Activated T-cell treated with anti-CD3 and anti-CD28 coated beads for 4 hours (primary cell): ENCODE measurements at places on chromosomes 11 and 22.

GRCh38 chr11:99670067-99670676 is 649.4 kb downstream of the CNTN5 start:
- DNase-seq, result no peak

DNA sequence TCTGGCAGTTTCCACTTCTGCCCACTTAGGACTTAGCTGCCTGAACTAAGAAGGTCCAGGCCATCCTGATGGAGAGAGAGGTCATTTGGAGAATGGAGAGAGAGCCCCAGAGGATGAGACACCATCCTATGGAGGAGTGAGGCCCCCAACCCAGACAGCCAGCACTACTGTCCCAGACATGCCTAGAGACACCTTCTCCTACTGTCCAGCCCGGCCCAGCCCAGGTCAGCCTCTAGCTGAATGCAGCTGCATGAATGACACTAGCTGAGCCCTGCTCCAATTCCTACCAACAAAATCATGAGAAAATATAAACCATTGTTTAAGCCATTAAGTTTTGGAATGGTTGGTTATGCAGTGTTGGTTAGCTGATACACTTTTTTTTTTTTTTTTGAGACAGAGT is 47.4 kb downstream of the APOL3 start:
- DNase-seq, result no peak

- DNase-seq, result no peak
Measured at GRCh38 chr11:34603129-34604001, 17.5 kb upstream of the EHF start.

- no peak for DNase-seq
Measured at GRCh38 chr11:77665240-77665965, 27.8 kb upstream of the CLNS1A start.

- peak; percentile 23 for DNase-seq
Measured at GRCh38 chr11:74311352-74311926, at the start of gene P4HA3. Gene P4HA3, minus strand, starts transcription at chr11:74311640. Its CDS starts 29 bp downstream, at chr11:74311611.

DNA sequence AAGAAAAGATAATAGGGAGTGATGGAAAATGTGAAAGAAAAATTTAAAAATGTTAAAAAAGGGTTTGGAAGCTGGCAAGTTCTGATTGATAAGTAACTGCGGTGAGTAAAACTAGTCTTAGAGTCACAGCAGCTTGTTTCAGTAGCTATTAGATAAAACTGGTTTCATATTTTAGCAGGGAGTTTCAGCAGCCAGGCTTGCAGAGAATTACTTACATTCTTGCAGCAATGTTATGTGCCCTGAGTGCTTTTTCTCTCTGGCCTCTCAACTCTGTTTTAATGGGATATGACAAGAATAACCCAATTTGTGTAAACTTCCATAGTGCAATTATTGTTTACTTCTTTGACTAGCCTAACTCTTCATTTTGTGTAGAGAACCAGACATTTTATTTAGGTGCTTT is 33.6 kb downstream of the PPME1 start:
- DNase-seq, result no peak

- DNase-seq, result no peak
Measured at GRCh38 chr11:119752345-119752871, 23.4 kb upstream of the NECTIN1 start.

GRCh38 chr11:3954448-3955298 is 99.2 kb downstream of the STIM1 start:
- DNase-seq, result no peak

- no peak for DNase-seq
Measured at GRCh38 chr11:83493917-83494316, 207.8 kb upstream of the CCDC90B start.

- DNase-seq, result no peak
Measured at GRCh38 chr11:2259466-2259830, 10.9 kb downstream of the ASCL2 start.

DNA sequence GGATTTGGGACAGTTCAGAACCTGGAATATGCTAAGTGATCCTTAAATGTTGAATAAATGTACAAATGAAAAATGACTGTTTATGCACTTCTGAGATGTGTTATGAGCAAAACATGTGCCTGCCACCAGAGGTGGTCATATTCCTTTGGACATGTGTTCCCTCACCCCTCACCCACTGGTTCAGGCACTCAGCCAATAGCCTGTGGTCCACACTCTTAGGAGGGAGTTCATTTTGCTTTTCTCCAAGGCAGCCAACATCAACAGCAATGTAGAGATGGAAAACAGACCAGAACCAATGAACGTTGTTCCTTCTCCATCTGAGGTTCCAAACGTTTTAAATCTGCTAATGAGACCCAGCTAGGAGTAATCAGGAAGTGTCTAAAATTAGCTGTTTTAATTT is 44.0 kb downstream of the RPUSD4 start:
- no peak for DNase-seq

- DNase-seq, result no peak
Measured at GRCh38 chr11:20051469-20052399, 108.5 kb downstream of the DBX1 start.

DNA sequence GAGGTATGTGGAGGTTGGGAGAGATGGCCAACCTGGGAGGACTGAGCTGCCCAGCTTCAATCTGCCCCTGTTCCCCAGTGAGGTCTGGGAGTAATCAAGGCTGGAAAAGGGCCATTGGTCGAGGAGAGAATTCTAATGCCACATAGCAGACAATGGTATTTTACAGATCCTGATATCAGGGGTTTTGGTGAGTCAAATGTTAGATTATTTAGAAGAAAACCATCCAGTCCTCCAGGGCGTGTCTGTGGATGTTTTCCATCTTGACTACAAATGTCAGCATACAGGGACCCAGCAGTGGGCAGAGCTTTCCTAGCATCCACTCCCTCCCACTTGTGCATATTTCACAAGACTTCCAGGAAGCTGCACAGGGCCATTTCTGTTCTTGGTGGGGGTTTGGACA is 107.9 kb downstream of the SCN3B start:
- no peak for DNase-seq

GRCh38 chr11:32613500-32614151 is 30.0 kb downstream of the EIF3M start:
- no peak for DNase-seq

GRCh38 chr11:94513091-94513490 is 830 bp downstream of the C11orf97 start:
- no peak for DNase-seq

DNA sequence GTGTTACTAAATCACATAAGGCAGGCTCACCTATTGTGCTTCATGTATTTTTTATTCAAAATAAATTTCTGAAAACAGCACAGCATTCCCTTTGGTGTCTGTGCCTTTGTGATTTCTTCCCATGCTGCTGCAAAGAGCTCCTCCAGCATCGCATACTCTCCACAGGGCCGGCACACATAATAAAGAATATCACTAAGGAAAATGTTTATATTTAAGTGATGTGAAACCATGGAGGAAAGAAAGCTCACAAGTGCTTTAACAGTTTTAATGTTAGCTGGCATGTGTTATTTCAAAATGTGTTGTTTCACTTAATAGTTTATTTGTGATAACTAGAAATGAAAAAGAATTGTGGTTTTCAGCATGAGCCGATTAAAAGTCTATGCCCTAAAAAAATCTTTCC is 241.3 kb upstream of the ANO3 start:
- no peak for DNase-seq

DNA sequence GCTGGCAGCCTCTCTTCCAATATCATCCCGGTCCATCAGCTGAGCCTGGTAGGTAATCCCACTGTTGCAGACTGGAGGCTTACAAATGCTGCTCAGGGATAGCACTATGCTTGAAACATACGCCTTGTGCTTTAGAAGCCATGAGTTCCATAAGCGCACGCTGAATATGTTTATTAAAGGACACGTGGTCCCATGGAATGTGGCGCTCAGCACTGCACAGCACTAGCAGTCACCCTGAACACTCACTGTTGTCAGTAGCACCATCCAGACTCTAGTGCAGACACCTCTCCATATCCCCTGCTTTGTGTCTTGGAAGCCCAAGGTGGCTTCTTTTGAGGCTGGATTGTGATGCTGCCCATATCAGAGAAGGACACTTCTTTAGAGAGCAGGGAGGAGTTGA is 120.9 kb downstream of the MAML2 start:
- DNase-seq, result no peak

- no peak for DNase-seq
Measured at GRCh38 chr22:23522623-23523251, 57.4 kb downstream of the IGLL1 start.

- DNase-seq, result no peak
Measured at GRCh38 chr11:74492084-74492483, 1.4 kb downstream of the LIPT2 start.

DNA sequence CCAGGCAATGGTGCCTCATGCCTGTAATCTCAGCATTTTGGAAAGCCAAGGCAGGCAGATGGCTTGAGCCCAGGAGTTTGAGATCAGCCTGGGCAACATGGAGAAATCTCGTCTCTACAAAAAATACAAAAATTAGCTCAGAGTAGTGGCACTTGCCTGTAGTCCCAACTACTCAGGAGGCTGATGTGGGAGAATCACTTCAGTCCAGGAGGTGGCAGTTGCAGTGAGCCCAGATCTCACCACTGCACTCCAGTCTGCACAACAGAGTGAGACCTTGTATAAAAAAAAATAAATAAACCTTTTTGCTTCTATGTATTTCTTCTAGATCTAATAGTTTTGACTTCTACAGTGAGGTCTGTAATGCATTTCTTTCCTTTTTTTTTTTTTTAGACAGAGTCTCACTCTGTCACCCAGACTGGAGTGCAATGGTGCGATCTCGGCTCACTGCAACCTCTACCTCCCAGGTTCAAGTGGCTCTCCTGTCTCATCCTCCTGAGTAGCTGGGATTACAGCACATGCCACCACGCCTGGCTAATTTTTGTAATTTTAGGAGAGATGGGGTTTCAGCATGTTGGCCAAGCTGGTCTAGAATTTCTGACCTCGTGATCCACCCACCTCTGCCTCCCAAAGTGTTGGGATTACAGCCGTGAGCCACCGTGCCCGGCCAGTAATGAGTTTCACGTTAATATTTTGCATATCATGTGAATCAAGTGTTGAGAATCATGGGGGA is 18.1 kb upstream of the RDX start:
- DNase-seq, result no peak

DNA sequence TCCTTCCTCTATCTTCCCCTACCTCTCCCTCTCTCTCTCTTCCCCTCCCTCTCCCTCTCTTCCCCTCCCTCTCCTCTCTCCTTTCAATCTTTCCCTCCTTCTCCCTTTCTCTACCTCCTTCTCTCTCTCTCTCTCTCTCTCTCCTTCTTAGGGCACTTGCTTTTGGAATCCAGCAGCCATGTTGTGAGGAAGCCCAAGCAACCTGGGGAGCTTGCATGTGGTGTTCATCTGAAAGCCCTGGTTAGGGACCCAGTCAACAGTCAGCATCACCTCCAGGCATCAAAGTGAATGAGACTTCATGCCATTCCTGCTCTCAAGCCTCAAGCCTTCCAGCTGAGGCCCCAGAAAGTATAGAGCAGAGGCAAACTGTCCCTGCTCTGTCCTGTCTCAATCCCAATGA is 65.6 kb upstream of the SHISAL1 start:
- DNase-seq, result no peak

GRCh38 chr22:43670513-43670912 is 141.6 kb downstream of the EFCAB6 start:
- DNase-seq, result no peak

- no peak for DNase-seq
Measured at GRCh38 chr11:112226831-112227401, 688 bp downstream of the PTS start.

- no peak for DNase-seq
Measured at GRCh38 chr11:91932151-91932821, 292.3 kb upstream of the FAT3 start.

GRCh38 chr22:43319661-43320486 is 23.3 kb downstream of the SCUBE1 start:
- no peak for DNase-seq

GRCh38 chr22:41288245-41288946 is 2.4 kb upstream of the RANGAP1 start:
- DNase-seq, result no peak

- DNase-seq, result no peak
Measured at GRCh38 chr11:62186195-62186594, 3.8 kb upstream of the SCGB1D1 start.

- no peak for DNase-seq
Measured at GRCh38 chr11:73152086-73152853, 10.2 kb upstream of the FCHSD2 start.

DNA sequence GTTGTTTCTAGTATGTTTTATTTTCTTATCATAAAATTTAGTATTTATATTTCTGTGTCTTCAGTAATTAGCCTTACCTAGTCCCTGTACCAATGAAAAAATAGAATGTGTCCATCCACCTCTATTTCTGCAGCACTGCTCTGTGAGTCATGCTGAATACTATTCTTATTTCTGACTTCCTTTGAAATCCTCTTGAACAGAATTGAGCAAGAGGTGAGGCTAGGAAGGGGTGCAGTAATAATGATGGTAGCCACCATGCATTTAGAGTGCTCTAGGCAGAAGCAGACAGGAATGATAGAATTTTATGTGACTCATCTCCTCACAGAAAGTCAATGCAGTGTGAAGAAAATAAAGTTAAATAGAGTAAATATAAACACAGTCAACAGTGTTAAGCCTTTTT is 60.0 kb downstream of the OR10A6 start:
- no peak for DNase-seq

DNA sequence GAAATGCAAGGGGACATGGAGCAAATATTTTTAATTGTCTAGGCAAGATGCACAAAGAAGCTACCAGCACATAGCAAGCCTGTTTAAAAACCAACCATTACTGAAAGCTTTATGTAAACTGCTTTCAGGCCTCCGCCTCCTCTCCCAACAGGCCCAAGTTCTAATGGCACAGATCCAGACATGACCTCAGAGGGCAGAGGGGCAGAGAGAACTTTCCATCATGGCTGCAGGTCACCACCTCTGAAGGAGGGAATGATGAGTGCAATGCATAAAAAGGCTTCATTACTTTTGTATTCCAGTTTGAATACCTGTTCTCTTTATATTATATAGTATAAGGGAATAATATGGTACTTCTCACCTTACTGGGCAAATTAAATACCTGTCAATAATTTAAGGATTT is 15.2 kb downstream of the DDX17 start:
- DNase-seq, result no peak

GRCh38 chr11:29025001-29025400 is 916.8 kb downstream of the METTL15 start:
- DNase-seq, result no peak
